Lower leg skin (tissue), 4 donors: ENCODE measurements at places on chromosomes 11 and 22. TPM values are rescaled to one million over a fixed set of nuclear protein-coding genes. Genes with fewer than 3 reads are reported as not detected.
A peak's percentile ranks its signal among the peaks of the same experiment; 100 is the strongest.

DNA sequence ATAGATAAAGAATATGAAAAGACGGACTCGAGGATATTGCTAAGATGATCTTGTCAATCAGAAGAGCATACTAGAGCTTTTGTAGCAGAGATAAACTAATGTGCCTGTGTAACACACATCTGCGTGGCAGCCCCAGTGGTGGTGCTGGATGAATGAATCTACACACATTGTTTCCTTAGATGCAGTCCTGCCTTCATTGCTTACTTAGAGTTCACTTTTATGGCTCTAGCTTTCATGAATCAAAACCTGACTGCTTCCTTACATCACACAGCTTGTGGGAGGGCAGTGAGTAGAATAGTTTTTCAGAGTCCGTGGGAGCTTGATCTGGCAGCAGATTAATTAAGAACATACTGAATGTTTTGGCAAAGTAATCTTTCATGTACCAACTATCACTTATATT, 83.7 kb downstream of the EXT2 start:
- DNase-seq = no peak

Gene CD44
- 885 TPM for total RNA-seq

Gene DKK3
- total RNA-seq = 175 TPM

Gene OR8A1
- not detected for total RNA-seq

GRCh38 chr11:86240164-86240563, 4.4 kb upstream of the EED start:
- no peak for DNase-seq

DNA sequence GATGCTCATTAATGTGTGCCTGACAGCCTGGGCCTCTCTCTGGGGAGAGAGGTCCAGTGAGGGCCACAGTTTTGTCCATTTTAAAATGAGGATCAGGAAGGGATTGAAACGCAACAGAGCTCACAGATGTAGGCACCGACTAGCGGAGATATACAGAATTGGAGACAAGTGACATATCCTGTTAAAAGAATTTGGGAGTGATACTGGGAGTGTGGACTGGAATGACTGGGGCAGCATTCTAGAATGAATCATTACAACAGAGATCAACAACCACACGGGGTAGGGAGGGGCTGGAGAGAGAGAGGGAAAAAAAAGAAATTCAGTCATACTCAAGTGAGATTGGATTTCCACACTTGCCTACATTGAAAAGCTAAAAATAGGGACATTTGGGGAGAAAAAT, 2.5 kb upstream of the NCAM1 start:
- no peak for DNase-seq

Gene MMP8
- not detected for total RNA-seq

Gene ZNF214
- total RNA-seq = 0.34 TPM

Gene STX3
- 39.4 TPM for total RNA-seq

Gene FAM227A
- total RNA-seq = 1.9 TPM

DNA sequence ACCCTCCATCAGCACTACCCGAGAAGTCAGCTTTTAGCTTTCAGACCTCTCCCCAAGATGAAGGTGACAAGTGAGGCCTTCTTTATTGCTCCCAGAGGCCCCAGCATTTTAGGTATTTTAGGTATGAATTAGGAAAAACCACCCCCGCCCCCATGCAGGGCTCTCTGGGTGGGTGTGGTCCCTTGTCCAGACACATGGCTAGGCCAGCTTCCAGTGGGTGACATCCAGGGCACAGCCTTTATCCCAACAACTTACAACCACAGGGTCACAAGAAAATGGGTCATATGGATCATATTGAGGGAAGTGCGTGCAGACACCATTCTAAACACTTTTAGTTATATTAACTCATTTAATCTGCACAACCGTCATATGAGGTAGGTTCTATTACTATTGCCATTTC, 42.1 kb downstream of the RIBC2 start:
- no peak for DNase-seq

DNA sequence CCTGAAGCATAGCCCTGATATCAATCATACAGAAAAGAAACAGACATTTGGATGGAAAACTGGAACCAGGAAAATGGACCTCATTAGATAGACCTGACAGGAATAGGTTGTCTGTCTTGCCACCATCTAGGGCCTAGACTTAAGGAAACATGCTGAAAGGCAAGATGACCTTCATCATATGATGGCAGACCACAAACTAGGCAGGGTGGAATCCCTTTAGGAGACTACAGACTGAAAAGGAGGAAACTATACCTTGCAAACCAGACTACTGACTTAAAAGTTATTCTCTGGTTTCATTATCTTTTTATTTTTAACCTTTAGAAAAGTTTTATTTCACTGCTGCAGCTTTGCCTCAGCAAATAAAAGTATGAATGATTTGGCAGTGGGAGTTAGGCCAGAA, 20.3 kb downstream of the SBF2 start:
- no peak for DNase-seq

Gene FZD4
- 12.8 TPM for total RNA-seq

Gene SLC22A6
- not detected for total RNA-seq

Gene FIBIN
- 18.5 TPM for total RNA-seq

DNA sequence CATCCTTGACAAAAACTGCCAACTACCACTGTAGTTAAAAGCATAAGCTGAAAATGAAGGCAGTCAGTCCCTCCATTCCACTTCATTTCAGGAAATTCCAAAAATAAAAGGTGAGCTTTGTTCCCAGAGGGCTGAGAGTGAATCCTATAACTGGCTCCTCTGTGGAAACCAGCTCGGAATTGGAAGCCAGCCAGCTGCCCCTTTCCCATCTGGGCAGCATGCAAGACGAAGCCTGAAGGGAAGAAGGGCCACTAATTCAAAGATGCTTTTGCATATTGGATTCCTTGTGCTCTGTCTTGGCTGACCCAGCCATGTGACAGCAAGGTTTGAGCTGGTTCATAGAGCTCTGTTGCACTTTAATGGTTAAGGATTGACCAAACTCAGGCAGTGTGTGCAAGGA, 83.4 kb downstream of the ALX4 start:
- no peak for DNase-seq

- peak; percentile 57 for DNase-seq
Measured at GRCh38 chr11:63961608-63962412, 12.6 kb upstream of the COX8A start.

Gene RASSF10
- 12.1 TPM for total RNA-seq

DNA sequence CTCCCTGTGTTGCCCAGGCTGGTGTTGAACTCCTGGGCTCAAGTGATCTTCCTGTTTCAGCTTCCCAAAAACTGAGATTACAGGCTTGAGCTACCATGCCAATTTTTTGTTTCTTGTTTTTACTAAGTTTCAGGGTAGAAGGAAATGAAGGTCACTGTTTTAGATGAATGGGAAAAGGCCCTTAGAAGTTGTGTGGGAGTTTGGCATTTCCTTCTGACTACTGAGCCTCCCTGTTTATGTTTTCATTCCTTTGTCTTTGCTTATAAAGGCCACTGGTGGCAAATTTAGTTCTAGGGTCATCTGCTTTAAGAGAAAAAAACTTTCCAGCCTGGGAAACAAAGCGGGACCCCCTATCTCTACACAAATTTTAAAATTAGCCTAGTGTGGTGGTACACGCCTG, 22.1 kb downstream of the SRPRA start:
- no peak for DNase-seq

GRCh38 chr11:73976451-73977151, 6.0 kb downstream of the UCP2 start:
- DNase-seq = no peak

Gene KCNC1
- total RNA-seq = not detected

- no peak for DNase-seq
Measured at GRCh38 chr11:16096336-16096735, 260.0 kb downstream of the SOX6 start.

Gene MS4A2
- total RNA-seq = 0.13 TPM

Gene CYB5R2
- total RNA-seq = 37.4 TPM

Gene SCT
- total RNA-seq = not detected

- no peak for DNase-seq
Measured at GRCh38 chr11:104198576-104198975, 34.6 kb upstream of the PDGFD start.

DNA sequence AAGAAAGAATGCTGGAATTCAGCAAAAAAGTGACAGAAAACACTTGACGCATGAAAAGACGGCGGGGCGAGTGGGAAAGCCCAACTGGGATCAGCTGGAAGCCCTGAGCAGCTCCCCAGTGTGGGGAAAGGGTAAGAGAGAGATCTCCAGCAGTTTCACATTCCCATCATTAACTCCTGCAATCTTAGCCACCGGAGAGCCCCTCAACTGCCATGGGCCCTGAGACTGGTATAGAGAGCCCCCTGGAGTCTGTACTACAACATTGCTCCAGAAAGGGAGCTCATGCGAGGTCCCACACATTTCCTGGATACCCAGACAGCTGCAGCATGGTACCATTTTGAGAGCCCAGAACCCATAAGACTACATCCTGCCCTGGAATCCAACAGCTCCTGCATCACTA, 31.1 kb downstream of the MRGPRX4 start:
- no peak for DNase-seq

DNA sequence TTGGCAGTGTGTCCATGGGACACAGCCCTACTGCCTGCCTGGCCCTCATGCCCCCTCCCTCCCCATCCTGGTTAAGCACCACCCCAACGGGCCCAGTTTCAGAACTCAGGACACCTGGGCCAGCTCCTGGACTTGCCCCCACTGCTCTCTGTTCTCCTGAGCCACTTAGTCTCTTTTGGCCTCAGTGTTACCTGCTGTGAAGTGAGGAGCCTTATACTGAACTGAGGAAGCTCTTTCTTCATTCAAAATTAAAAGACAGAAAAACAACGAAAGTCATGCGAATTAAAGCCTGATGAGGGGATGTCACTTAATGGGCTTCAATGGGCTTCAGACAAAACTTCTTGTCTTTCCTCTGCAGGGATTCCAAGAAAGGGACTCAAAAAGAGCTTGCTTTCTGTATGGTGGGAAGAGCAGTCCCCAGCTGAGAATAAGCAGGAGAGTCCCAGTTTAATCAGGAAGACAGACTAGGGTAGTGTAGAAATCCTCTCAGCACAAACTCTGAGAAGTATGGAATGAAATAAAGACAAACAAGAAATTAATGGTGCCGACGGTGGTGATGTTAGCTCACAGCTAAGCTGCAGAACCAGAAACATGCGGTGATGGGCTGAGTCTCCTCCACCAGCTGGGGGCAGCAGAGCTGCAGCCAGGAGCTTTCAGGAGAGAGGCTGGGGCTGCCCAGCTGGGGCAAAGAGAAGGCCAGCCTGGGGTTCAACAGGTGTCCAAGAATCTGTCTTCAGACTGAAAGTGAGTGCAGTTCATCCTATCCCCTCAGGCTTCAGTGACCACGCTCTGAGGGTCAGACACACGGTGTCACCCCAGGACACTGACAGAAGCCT, 101.0 kb downstream of the GGTLC2 start:
- DNase-seq = no peak

Gene KIRREL3
- total RNA-seq = 0.13 TPM

Gene OR51B4
- not detected for total RNA-seq

DNA sequence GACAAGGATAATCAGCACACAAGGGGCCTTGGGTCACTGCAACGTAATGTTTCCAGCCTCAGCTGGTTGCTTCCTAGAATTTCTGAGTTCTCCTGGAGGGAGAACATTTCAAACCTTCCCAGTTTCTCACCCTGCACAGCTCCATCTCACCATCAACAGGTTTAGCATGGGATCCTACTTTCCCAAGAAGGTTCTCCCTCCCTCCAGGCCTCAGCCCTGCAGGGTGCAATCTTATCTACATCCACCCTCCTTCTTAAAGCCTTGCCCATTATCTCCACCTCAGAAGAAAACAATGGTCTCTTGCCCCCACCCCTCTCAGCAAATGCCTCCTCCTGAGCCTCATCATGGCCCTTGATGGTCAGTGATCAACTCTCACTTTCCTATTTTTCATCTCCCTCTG, 23.6 kb downstream of the CADM1 start:
- DNase-seq = no peak

Gene INPP5J
- total RNA-seq = 1.4 TPM

DNA sequence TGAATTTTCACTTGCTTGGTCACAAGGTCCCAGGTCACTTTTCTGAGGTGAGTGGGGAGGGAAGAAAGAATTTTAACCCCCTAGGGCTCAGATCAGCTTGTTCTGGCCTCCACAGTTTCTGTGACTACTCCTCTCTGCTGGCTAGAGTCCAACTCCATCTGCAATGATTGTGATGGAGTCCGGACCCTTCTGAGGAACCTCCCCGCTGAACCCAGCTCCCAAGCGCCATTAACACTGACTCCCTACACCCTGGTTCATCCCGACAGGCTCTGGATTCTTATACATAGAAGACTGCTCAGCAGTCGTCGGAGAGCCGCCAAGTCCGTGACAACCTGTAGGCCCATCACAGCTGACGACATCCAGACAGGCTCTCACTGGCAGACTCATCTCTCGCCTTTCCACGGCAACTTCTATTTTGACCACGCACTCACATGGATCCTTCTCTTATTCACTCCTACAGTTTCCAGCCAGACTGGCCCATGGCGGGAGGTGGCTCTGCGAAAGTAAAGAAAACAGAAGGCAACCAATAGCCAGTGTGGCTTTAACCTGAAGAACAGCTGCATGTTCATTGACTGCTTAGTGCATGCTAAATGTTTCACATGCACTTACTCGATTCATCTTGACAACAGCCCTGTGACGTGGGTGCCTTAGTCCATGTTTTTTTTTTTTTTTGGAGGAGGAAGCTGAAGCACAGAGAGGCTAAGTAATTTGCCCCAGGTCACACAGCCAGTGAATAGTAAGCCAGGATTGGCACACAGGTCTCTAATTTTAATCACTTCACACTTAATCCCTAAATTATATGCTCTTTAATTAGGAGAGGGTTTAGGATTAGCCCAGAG, 68.0 kb upstream of the PRDM11 start:
- no peak for DNase-seq

GRCh38 chr22:29342177-29342576, 26.7 kb upstream of the RASL10A start:
- DNase-seq = no peak

Gene OR10D3
- not detected for total RNA-seq

Gene HBG1
- total RNA-seq = not detected

- no peak for DNase-seq
Measured at GRCh38 chr22:49951000-49951677, 9.4 kb upstream of the PIM3 start.

- peak; percentile 92 for DNase-seq
Measured at GRCh38 chr11:2725368-2726300, 25.8 kb upstream of the KCNQ1OT1 start.

Gene LRRC75B
- 12.5 TPM for total RNA-seq

DNA sequence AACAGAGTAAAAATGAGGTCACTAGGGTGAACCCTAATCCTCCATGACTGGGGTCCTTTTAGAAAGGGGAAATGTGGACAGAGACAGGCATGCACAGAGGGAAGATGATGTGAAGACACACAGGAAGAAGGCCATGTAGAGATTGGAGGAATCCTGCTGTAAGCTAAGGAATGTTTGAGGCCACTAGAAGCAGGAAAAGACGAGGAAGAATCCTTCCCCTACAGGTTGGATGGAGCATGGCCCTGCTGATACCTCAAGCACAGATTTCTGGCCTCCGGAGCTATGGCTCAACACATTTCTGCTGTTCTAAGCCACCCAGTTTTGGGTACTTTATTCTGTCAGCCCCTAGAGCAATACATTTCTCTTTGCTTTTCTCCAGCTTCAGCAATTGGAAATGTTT, 486.9 kb downstream of the MIAT start:
- no peak for DNase-seq

GRCh38 chr11:70104961-70105360, 26.8 kb downstream of the ANO1 start:
- DNase-seq = no peak

- no peak for DNase-seq
Measured at GRCh38 chr22:40726514-40726913, 47.2 kb downstream of the MCHR1 start.
